ENCODE measurements at places on chromosomes 13 and 19. TPM values are rescaled to one million over a fixed set of nuclear protein-coding genes. Genes with fewer than 3 reads are reported as not detected.

GRCh38 chr19:40609561-40610395 lies 8.6 kb downstream of the LTBP4 start:
- DNase-seq: peak; percentile 76

- DNase-seq: no peak
Observed at GRCh38 chr19:32866564-32867265, 2.9 kb downstream of the SLC7A9 start.

DNA sequence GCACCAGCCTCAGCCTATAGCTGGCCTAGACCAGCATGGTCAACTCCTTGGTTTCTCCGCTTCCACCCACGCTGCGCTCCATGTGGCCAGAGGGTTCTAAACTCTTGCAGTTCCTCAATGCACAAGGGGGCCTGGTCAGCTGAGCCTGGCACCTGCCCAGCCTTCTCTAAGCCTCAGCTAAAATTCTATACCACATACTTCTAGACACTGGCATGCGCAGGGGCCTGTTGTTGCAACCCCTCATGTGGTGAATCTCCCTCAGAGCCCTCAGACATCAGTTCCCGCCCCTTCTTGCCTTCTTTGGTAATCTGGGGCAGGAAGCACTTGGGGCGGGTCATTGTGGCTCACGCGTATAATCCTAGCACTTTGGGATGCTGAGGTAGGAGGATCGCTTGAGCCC lies 19.7 kb upstream of the LDLR start:
- DNase-seq: no peak

DNA sequence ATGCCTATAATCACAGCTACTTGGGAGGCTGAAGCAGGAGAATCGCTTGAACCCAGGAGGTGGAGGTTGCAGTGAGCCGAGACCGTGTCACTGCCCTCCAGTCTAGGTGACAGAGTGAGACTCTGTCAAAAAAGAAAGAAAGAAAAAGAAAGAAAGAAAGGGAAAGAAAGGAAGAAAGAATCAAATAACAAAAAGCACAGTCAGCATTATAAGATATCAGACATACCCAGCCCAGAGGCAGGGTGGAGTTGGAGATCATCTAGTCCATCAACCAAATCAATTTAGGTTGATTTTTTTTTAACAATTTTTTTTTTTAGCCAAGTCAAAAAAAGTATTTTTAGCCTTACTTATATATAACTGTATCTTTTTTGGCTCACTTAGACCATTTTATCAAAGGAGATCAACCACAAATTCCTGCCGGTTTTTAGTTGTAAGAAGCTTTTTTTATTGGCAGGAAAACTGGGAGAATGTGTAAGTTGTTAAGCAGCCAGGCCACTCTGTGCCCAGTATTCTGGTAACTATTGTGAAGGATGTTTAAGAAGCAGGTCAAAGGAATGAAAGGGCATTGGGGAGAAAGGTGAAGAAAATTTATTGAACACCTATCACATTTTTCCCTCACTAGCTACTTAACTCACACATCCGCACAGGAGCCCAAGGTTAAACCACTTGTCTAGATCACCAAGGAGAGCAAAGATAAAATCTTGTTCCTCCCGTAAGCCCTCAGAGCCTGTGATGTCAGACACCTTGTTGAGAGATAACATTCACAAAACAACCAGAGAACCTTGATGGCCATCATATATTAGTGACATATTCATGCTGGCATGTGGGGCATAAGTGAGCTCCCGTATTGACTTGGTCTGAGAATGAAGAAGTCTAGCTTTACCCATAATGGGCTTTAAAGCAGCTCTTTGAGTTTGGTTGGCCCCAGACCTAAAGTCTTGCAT lies 91.8 kb downstream of the COL4A2 start:
- DNase-seq: no peak

- no peak for DNase-seq
Observed at GRCh38 chr13:99746637-99747402, 224.7 kb downstream of the ZIC5 start.

DNA sequence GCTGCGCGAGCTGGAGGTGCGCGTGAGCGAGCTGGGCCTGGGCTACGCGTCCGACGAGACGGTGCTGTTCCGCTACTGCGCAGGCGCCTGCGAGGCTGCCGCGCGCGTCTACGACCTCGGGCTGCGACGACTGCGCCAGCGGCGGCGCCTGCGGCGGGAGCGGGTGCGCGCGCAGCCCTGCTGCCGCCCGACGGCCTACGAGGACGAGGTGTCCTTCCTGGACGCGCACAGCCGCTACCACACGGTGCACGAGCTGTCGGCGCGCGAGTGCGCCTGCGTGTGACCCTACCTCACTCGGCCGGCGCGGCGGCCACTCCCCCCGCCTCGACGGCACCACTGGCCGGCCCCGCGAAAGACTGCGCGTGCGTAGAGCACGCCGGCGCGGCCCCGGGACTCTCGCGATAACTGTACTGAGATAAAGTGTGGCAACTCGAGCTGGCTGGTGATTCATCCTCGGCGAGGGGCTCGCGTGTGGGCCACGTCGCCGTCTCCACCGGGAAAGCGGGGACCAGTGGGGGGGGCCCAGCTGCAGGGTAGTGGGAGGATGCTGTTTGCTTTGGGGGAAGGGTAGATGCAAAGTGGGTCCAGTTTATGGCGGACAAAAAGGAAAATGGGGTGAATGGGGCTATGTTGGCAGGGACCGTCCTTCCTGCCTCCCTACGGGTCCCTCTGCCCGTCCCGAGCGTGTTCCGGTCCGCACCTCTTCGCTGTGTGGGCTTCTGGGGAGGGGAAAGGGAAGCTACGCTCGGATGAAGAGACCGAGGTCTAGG lies 11.4 kb downstream of the FUT6 start:
- peak; percentile 40 for DNase-seq

DNA sequence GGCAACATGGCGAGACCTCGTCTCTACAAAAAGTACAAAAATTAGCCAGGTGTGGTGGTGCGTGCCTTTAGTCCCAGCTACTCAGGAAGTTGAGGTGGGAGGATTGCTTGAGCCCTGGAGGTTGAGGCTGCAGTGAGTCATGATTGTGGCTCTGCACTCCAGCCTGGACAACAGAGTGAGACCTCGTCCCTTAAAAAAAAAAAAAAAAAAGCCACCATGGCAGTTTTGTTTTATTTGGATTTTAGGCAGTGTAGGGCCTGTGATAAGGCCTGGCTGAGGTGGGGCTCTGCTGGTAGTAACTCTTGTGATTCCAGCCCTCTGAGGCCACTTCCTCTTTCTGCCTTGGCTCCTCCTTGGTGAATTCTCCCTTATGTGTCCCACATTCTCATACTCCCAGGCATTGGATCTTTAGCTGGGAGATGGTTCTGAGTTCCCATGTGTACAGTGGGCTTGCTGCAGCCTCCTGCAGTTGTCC lies 39.2 kb downstream of the GATAD2A start:
- DNase-seq: no peak

- DNase-seq: no peak
Observed at GRCh38 chr13:79531542-79532254, 50.7 kb downstream of the NDFIP2 start.

DNA sequence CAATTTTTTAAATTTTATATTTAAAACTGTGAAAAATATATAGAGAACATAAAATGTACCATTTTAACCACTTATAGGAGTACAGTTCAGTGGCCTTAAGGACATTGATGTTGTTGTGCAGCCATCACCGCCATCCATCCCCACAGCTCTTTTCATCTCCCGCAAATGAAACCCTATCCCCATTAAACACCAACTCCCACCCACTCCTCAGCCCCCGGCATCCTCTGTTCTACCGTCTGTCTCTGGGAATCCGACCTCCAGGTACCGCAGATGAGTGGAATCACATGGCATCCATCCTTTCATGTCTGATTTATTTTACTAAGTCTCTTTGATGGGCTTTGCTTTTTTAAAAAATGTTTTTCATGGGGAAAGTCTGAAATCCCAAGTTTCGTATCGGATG lies 23.8 kb upstream of the SMIM17 start:
- no peak for DNase-seq

GRCh38 chr13:76067850-76068249 lies 431.7 kb downstream of the LMO7 start:
- no peak for DNase-seq

GRCh38 chr13:27370305-27370872 lies 54.0 kb upstream of the GTF3A start:
- DNase-seq: no peak

DNA sequence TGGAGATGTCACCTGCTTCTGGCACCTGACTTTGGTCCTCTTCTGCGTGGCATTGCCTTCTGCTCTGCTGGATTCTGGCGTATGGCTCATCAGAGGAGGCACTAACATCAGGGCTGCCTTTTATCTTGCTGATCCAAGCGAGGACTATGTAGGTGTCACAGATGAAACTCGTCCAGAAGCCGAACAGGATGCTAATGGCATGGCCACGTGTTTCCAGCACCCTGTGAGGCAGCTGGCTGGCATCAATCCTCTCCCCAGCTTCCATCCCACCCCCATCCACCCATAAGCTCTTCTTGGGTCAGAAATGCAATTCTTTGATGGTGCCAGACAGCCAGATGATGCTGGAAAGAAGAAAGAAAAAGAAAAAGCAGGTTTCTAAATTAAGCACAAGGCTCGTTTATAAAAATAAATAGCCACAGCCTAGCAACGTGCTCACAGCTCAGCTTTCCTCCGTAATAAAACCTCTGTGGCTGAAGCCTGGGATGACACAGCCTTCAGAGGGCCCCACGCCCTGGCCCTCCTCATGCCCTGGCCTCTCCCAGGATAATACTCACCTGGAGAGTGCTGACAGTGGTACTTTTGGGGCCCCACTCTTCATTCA lies 212.9 kb upstream of the SERP2 start:
- DNase-seq: no peak

DNA sequence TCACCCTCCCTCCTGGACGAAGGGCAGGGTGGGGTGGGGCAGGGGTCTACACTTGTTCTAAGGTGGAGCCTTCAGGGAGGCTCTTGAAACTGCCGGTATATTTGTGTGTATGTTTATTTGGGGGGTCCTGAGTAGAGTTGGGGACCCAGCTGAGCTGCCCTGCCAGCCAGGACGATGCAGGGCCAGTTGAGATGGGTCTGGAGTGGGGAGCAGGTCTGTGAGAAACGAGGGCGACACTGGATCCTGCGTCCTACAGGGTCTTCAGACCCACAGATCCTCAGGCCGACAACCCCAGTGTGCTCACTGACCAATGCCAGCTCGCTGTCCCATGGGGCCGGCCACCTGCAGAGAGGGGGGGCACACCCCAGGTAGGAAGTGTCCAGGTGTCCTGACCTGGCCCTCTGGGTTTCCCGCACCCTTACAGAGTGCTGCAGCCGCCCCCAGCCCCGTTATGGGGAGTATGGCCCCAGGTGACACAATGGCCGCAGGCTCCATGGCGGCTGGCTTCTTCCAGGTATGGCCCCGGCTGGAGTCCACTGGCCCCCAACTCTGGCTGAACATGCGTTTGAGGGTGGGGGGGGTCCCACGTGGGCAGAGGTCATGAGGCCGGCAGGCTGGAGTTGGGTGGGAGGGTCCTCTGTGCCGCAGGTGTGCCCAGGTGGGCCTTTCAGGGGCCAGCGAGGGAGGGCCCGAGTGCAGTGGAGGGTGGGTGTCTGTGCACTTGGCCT lies 7.4 kb downstream of the ISYNA1 start:
- DNase-seq: no peak

DNA sequence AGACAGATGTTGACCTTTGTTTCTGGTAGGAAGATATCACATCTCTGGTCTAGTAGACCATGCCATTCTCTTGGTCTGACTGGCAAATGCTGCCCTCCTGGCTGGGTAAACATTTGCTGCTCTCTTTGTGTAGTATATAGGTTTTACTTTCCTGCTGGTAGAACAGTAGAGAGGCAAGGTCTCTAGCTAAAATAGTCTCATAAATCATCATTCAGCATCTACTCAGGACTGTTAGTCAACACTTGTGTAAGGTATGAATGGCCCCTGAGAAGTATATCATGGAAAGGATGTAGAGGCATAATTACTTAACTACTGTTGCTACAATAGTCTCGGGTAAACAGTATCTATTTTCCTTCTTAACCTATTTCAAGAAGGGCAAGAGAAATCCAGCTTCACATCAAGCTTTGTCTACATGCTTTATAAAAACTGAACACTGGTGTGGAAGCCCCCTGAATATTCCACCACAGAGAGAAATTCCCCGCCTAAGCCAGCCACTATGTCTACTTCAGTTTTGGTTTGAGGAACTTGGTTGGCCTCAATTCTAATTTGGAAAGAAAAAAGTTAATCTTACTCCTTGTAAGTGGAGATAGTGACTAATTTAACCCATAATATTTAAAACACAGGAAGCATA lies 18.4 kb upstream of the MYCBP2 start:
- no peak for DNase-seq

DNA sequence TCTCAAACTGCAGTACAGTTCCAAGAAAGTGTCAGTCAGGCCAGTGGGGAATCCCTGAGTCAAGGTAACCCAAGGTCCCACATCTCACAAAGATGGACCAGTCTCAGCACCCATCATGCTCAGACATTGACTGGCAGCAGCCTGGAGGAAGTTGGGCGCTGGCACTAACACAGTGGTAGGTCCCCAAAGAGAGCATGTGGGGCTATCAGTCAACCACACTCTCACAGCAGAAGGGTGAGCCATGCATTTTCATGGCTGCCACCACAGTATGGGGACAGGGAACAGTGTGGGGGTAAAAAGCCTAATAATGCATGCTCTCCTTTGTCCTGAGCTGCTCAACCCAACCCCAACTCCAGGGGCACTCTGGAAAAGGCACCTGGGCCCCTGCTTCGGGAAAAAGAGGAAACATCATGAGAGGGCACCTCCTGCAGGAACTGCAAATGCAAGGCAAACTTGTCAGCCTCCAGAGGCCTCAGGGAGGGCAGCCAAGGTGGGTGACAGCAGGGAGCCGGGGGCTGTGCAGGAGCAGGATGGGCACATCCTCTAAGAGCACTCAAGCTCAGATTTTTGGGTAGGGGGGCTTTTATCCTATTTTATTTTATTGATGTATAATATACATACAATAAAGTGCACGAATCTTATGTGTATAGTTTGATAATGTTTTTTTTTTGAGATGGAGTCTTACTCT lies 9.5 kb upstream of the PLEKHF1 start:
- DNase-seq: no peak

GRCh38 chr19:16293118-16294091 lies 31.2 kb upstream of the KLF2 start:
- no peak for DNase-seq

PTPRS gene
- total RNA-seq: 173 TPM

ZNF112 gene
- total RNA-seq: 2.5 TPM

MUC16 gene
- 0.08 TPM for total RNA-seq

ZNF471 gene
- 2.1 TPM for total RNA-seq

CEACAM6 gene
- total RNA-seq: 138 TPM

ZNF91 gene
- total RNA-seq: 11.7 TPM

PALM gene
- total RNA-seq: 19.3 TPM

C19orf67 gene
- total RNA-seq: not detected

SLC1A6 gene
- not detected for total RNA-seq

Measured in esophagus squamous epithelium (tissue), 5 donors.